ENCODE measurements at places on chromosomes 3 and 15.

DNA sequence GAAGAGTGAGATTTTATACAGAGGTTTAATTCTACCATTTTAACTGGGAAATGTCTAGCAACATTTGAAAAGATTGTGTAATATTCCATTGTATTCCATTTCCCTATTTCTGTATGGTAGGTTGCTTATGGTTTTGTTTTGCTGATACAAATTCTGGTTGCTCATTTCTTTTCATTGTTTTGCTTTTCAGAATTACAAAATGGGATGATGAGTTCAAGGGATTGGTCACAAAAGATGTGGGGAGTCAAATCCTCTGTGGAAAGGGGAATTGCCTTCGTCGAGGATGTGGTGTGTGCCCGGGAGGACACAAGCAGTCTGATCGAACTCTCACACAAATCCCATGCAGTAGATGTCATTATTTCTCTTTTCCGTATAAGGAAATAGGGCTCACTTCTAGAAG lies 18.3 kb downstream of the SLCO3A1 start:
- DNase-seq: no peak

DNA sequence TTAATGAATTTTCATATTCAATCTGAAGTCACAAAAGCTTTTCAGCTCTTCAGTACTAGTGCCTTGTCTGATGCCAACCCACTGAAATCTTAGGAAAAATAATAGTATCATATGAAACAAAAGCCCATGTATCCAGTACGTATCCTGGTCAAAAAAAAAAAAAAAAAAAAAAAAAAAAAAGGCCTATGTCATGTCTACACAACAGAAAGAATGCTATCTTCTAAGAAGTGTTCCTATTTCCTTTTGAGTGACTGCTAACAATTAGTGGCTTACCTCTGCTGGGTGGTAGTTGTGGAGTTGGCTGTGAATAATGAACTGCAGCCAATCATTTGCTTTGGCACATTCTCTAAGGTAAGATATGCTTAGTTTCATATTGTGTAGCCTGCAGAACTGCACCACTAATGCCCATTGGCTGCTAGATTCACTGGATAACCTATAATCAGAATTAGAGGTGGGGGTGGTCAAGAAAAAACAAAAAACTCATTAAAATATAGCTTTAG lies 59.6 kb downstream of the EIF3J start:
- no peak for DNase-seq

DNA sequence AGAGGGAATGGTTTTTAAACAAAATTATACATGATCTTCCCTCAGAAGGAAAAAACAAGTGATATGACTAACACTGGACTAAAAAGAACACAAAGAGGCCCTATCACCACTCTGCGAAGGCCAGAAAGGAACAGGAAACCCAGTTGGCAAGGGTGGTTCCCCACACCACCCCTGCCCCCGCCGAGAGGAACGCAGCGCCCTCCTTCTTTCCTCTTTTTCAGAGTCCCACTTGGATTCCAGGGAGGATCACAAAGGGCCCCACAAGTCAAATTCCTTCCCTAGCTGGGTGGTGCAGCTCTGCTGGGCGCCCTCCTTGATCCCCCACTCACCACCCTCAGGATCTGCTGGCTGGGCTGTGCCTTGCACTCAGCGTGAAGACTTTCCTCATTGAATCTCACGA lies 29.8 kb downstream of the PLA1A start:
- no peak for DNase-seq

DNA sequence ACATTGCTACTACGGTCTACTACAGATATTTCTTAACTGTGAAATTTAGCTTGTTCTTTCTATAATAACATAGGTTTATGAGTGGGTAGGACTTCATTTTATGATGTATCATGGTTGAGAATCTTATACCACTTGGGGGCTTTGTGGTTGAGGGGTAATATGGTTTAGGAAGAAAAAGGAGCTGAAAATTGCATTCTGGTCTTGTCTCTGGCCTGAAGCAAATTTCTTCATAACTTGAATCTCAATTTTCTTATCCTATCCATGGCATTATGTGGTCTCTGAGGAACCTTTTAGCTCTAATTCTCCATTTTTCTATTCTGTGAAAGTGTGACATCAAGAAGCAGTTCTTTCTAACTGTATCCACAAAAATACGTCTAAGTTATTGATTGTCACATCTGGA lies 341.0 kb downstream of the SOX2 start:
- DNase-seq: no peak

DNA sequence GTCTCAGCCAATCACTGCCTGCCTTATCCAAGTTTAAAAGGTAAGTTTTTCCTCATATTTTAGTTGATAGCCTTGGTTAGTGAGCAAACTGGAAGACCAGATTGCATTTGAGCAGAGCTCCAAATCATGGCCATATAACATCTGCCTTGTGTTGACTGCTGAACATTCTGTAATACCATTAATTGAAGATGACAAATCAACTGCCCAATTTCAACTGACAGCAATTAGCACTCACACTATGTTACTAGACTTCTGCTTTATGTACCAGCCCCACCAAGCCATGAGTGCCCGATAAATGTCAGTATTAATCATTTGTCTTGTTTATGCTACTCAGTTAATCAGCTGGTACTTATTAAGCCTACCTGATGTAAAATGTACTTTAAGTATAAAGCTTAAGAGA lies 83.1 kb downstream of the CGGBP1 start:
- DNase-seq: no peak

- DNase-seq: no peak
Observed at GRCh38 chr3:130488769-130489450, 28.1 kb upstream of the COL6A6 start.

DNA sequence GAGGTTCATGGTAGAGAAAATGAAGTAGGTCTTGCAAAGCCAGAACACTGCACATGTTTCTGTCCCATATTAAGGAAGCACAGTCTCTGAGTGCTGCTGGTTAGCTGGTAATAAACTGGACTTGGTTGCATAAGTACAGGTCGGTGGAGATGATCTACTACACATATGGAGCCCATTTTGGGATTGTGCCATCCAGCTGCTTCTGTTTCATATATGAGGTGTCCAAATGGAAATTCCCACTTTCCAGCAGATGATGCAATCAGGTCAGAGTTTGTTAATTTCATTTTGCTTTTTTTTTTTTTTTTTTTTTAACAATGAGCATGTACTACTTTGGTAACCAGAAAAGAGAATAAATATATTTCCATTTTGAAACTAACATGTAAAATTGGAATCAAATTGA lies 122.6 kb downstream of the SATB1 start:
- DNase-seq: no peak

DNA sequence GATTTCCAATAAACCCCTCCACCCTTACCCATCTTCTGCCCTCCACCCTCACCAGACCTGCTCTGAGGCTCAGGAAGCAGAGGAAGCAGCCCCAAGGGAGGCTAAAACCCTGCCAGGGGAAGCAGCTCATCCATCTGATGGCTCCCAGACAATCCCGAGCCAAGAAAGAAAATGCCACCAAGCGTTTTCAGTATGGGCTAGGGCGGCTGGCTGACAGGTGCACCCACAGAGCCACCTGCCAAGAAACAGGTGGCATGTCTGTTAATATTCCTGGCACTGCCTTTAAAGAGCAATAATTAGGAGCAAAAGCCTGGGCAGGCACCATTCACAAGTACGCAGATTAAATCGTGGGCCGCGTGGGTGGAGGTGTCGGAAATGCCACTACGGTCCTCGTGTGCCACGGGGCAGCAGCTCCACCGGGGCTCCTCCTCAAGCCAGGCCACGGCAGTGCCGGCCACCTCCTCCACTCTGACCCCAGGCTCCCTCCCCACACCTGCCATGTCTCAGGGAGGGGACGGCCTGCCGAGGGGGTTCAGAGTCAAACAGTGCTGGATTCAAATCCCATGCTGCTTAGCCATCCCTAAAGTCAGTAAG lies 23.9 kb upstream of the GRIP2 start:
- no peak for DNase-seq

DNA sequence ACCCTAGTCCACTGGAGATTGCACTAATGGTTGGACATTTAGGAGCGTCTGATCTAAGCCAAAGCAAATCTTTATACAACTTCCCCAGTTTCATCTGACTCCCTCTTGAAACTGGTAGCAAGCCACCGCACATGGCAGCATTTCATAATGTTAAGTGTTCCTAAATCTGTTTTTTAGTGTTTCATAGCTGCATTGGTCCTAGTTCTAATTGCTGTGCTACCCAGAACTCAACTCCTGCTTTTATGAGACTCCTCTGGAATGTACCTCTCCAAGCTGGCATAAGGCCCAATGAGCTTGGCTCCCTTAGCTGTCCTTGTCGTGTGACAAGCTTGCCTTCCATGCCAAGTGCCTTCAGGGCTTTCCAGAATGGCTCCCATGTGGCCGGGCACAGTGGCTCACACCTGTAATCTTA lies 65.3 kb upstream of the FLNB start:
- no peak for DNase-seq

GRCh38 chr15:101237251-101237650 lies 14.6 kb downstream of the CHSY1 start:
- no peak for DNase-seq

DNA sequence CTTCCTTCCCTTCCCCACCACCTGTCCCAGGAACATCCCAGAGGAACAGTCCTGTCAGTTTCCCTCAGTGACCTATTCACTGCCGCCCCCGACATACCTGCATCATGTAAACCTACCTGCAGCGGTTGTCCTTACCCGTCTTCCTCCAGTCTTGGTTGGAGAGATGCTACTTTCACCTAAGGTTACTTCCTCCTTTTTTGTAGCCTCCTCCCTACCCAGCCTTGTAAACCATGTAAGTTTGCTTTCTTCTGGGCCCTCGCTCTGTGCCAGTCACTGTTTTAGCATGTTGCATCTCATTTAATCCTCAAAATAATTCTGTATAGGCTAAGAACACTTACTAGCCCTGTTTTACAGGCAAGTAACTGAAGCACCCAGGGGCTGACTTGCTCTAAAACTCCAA lies 58.3 kb downstream of the GPR171 start:
- no peak for DNase-seq
